ENCODE measurements at places on chromosomes 4 and X.

DNA sequence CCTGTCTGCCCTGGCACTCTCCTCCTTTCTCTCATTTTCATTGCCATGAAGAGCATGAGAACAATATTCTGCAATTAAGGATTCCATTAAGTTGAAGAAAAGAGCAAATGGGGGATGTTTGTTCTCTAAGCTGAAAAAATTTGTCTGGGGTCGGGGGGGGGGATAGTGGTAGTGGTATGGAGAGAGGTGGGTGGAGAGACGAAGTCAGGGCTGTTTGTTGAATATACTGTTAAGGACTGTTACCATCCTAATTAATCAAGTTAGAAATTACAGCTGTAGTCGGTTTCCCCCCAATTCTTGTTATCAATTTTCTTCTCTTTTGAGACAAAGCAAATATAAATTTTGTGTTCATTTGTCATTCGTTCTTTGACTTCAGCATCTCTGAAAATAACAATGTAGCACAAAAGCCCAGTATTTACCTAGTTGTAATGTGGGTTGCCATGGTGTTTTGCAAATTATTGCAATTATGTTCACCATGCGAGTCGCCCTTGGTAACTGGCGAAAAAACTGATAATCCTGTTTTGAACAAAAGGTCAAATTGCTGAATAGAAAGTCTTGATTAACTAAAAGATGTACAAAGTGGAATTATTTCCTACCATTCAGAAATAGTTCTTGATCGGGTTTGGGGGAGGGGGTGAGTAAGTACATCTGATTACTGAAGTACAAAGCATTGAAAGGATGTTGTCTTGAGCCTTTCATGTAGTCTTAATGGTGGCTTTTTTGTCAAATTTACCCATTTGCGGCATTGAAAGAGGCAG is 139.1 kb downstream of the ARX start:
- DNase-seq, result no peak

- no peak for DNase-seq
Observed at GRCh38 chr4:79526641-79527565, 118.9 kb upstream of the GK2 start.

DNA sequence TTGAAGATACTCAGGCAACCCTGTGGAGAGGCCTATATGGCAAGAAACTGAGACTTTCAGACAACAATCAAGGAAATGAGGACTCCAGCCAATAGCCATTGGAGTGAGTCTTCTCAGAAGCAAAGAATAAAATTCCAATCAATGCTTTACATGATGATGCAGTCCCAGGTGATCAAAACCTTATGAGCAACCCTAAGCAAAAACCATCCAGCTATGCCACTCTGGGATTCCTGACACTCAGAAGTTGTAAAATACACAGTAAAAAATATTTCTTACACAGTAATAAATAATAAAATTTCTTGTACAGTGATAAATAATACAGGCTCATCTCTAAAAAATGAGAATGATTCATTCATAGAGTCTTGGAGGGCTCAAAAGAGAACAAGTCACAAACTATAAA is 150.6 kb downstream of the IL15 start:
- DNase-seq, result no peak

GRCh38 chr4:187070158-187070557 is 346.5 kb upstream of the FAT1 start:
- no peak for DNase-seq

- DNase-seq, result no peak
Observed at GRCh38 chr4:97370568-97370967, 772.7 kb downstream of the STPG2 start.

- no peak for DNase-seq
Observed at GRCh38 chr4:7687796-7688195, 251.9 kb downstream of the AFAP1 start.

- DNase-seq, result no peak
Observed at GRCh38 chrX:66489339-66489738, 149.5 kb downstream of the EDA2R start.

DNA sequence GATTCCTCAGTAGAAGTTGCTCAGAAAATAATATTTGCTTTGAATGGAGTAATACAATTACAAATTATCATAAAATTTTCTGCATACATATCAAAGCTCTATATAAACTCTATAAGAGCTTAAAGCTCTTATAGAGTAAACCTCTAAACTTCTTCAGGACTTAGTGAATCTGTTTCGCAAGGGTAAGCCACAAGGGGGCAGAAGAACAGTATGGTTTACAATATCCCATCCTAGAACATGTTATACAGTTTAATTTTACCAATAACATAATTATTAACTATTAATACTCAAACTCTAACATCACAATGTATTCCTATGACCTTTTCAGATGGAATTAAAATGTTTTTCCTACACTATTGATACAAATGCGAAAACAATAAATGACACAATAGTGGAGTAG is 33.8 kb upstream of the SPANXN1 start:
- DNase-seq, result no peak

GRCh38 chr4:163748449-163748848 is 254.0 kb downstream of the TMA16 start:
- DNase-seq, result no peak

DNA sequence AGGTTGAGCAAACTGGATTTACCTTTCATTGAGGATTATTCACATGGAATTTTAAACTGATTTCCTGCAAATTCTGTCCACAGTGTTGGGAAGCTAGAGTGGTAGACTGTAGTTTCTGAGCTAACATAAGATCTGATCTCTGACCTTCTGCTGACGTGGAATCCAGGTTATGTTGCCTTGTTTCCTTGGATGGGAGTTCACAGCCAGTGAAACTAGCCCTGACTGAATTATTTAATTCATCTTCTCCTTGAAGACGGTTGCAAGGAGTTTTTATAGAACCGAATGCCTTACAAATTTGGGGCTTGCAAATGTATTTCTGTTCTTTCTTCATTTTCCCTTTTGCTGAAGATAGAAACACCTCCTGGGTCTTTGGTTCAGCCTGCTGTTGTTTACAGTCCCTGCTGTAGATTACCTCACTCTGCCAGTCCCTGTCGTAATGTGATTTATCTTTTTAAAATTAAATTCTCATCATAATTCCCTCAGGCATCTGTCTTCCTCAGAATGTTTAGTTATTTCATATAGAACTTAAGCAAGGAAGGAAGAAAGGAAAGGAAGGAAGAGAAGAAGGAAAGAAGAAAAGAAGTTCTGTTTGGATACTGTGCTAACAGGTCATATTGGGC is 113.9 kb downstream of the CEP135 start:
- no peak for DNase-seq

- no peak for DNase-seq
Observed at GRCh38 chr4:152038238-152038637, 277.4 kb upstream of the GATB start.

- DNase-seq, result no peak
Observed at GRCh38 chr4:37365888-37366287, 121.3 kb downstream of the NWD2 start.

DNA sequence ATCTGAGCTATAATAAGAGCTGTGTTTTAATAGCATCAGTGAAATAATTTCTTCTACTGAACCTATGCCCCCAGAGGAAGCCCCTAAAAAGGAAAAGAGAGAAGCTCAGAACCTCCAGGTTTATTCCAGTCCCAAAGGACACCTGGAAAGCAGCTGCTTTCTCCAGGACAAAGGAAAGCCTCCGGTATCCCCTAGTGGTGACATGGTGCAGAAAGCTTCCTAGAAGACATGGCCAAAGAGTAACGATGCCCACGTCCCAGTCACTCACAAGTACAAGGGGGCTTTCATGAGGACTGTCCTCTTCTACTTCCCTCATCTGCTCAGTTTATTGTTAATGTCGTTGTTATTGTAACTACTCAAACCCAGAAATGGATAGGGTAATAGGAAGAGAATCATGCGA is 343.9 kb downstream of the UNC5C start:
- DNase-seq, result no peak

- no peak for DNase-seq
Observed at GRCh38 chrX:150212672-150213480, 150.2 kb upstream of the MAMLD1 start.

GRCh38 chr4:71338846-71339593 is at the start of gene SLC4A4:
Gene SLC4A4, plus strand, starts transcription at chr4:71339020.
- DNase-seq, result peak; percentile 15

- no peak for DNase-seq
Observed at GRCh38 chrX:18034945-18035344, 173.8 kb upstream of the RAI2 start.

- DNase-seq, result no peak
Observed at GRCh38 chrX:153803211-153804099, 9.0 kb downstream of the SSR4 start.

DNA sequence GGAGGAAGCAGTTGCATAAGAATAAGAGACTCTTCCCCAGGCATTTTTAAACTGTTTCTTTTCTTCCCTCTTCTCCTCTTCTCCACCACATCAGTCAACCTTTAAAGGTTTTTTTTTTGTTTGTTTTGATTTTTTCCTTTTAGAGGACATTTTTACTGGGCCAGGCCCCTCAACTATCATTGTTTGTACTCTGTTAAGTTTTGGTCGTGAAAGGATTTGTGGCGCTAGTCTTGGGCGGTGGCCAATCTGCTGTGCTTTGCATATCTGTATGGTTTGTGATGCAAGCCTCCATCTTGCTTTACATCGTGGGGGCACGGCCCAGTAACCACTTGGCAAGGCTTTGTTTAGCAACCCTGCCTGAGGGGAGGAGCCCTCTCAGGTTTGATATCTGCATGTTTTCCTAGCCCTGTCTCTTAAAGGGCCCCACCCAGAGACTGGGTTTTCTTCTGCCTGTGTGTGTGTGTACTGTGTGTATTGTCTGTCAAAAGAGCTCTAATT is 101.9 kb upstream of the SLITRK2 start:
- no peak for DNase-seq

GRCh38 chr4:48090621-48091020 is 43.4 kb downstream of the TXK start:
- DNase-seq, result no peak

DNA sequence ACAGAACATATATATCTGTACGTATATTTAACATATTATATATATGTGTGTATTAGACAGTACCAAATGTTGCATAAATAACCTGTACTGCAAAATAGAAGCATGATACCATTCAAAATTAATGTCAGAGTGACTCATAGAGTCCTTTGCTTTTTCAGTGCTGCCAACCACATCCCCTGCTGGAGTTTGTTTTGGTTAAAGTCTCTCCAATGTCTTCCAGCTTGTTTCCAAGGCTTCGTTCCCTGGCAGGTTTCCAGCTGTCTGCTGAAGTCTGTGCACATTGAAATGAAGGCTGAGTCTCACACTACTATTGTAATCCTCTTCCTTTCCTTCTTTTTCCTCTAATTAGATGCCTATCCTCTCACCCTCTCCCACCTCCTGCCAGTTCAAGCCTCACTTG is 14.9 kb downstream of the NRK start:
- DNase-seq, result no peak

DNA sequence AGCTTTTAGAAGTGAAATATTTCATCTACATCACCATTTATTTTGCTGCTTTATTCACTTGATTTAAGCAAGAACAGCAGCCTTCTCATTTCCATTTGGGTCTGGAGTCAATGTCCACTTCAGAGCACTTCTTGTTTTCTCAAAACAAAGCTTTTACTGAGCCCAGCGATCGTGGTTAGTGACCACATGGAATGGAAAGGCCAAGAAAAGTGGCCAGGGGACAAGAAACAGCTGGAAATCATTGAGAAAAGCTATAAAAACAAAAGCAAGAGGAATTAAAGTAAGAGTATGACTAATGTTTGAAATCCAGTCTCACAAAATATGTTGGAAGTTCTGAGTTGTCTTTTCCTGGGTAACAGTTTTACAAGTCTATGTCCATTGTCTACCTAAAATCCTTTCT is 328.4 kb upstream of the INTU start:
- peak; percentile 58 for DNase-seq

GRCh38 chrX:24506082-24506481 is 41.0 kb downstream of the PDK3 start:
- no peak for DNase-seq

GRCh38 chr4:123298801-123299200 is 97.8 kb upstream of the SPRY1 start:
- no peak for DNase-seq

DNA sequence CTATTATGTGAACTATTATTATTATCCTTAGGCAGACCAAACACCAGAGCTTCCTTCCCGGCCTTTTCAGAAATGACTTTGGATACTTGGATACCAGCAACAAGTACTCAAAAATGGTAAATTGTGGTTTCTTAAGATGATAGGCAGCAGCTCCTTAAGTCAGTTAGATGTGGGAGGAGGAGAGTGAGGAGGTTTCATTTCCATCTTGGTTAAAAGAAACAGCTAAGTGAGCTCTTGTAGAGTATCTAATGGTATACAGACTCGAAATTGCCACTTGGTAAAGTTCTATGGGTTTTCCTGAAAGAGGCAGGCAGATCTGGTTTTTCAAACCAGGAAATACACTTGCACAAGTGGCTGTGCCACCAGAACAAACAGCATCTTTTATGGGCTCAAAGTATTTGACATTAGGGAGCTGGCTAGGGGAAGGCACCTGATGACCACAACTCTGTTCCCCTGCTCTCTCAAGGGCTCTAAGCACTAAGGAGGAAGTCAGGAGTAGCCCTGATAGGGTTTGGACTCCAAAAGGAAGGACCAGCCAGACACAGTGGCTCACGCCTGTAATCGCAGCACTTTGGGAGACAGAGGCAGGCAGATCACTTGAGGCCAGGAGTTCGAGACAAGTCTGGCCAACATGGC is 130.9 kb downstream of the TMEM164 start:
- DNase-seq, result no peak

- DNase-seq, result no peak
Observed at GRCh38 chr4:2256156-2256731, 5.7 kb downstream of the MXD4 start.

DNA sequence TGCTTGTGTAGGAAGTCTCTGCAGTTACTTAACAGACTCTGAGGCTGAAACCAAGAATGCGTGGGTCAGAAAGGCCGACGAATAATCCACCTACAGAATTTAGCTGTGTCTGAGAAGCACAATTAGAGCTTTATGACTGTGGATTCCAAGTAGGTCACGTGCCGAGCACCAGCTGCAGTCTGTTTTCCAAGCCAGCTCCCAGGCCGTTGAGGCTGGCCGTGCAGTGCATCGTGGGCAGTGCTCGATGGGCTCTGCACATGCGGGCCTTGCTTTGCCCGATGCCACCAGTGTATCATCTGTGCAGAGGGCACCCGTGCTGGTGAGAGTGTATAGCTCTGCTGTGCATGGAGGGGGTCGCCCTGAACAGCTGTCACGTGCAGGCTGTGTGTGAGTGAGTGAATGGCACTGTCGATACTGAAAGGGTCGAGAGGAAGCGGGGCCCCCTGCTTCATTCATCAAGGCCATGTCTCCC is 67.5 kb upstream of the CLDN34 start:
- no peak for DNase-seq
